Brain pericyte (primary cell): ENCODE measurements at places on chromosomes 12 and 14.

DNA sequence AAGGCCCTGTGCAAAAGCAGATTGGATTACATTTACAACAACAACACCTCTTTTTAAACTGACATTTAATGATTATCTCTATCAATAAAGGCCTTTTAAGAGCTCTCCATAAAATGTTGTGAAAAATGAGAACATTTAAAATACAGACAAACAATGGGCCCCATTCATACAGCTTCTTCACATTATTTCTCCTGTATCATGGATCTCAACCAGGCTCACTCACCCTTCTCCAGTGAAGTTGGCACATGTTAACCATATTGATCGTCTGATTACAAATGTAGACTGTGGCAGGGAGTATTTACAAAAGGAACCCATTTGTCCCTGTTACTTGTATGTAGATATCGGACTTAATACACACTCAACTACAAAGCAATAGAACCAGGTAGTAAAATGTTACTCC is 220.2 kb upstream of the BTG1 start:
- DNase-seq = no peak

DNA sequence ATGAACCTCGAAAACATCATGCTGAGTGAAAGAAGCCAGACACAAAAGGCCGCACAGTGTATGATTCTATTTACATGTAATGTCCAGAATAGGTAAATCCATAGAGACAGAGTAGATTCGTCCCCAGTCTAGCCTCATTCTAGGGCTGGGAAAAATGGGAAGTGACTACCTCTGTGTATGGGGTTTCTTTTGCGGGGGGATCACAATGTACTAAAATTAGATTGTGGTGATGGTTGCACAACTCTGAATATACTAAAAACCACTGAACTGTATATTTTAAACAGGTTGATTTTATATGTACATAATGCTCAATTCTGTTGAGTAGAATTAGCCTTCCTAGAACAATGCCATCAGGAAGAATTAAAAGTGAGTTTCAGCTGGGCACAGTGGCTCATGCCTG is 6.3 kb upstream of the RILPL2 start:
- DNase-seq = no peak

GRCh38 chr14:61355892-61356325 is 34.5 kb downstream of the PRKCH start:
- no peak for DNase-seq

- DNase-seq = no peak
Observed at GRCh38 chr12:51971679-51972421, 20.4 kb downstream of the ACVR1B start.

DNA sequence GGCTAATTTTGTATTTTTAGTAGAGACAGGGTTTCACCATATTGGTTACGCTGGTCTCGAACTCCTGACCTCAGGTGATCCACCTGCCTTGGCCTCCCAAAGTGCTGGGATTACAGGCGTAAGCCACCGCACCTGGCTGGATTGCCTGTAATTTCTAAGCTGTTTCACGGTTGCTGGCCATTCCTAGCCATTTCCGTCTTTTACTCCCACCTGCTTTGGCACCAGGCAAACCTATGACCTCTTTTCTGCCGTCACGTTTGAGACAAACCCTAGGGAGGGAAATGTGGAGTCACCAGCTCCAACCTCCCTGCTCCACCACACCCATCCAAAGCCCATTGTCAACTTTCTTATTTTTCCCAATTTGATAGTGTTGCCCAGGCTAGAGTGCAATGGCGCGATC is 1.2 kb downstream of the GPR132 start:
- no peak for DNase-seq

- no peak for DNase-seq
Observed at GRCh38 chr12:121811434-121812319, 7.9 kb downstream of the SETD1B start.

DNA sequence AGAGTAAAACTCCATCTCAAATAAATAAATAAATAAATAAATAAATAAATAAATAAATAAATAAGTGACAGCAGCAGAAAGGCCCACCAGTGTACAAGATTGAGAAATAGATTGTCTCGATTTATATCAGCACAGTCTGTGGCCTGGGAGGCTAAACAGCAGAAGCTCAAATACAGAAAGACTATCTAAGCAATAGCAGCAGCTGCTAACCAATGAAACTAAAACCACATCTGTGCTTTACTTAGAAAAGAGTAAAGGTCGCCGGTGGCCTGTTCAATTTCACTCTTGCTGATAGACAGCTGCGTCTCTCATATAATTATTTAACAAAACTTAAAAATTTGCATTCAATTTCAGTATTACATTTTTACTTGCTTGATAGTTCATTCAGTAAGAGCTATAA is 325.7 kb downstream of the CEP128 start:
- no peak for DNase-seq

- DNase-seq = no peak
Observed at GRCh38 chr12:107109726-107110719, 16.7 kb upstream of the CRY1 start.

- no peak for DNase-seq
Observed at GRCh38 chr14:60348211-60348610, 99.2 kb downstream of the PPM1A start.

GRCh38 chr12:77025782-77026314 is 39.5 kb downstream of the E2F7 start:
- no peak for DNase-seq

DNA sequence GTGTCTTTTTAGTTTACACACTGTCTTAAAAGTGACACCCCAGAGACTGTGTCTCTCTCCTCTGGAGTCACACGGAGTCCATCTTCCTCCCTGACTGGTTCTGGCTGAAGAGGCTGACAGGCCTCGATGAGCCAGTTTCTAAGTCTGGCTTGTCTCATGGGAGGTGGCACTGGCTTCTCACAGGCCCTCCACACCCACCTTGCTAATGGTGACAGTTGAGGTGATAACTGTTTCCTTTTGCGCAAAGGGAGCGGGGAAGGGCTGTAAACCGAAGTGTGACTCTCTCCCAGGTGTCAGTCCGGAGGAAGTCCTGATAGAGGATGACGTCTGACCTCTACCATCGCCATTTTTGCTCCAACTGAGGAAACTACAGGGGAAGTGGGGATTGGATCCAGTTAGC is 30.2 kb downstream of the KCTD10 start:
- DNase-seq = no peak

DNA sequence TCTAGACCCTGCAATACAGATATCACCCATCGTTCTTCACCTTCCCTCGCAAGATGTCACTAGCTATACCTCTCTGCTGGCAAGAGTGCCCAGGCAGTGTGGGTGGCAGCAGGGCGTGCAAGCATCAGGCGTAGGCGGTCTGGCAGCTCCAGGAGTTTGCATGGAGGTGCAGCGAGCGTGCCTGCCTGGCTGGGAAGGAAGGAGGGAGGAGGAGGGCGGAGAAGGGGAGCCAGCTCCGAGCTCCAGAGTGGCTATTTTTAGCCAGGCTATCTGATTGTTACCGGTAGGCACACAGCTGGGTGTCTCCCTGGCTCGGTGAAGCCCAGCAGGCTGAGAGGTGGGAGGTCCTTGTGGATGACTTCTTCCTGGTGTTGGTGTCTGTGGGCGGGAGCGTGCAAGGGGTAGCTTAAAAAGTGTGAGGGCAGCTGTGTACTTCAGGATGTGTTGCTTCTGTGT is 6.2 kb downstream of the FOXJ2 start:
- DNase-seq = no peak

DNA sequence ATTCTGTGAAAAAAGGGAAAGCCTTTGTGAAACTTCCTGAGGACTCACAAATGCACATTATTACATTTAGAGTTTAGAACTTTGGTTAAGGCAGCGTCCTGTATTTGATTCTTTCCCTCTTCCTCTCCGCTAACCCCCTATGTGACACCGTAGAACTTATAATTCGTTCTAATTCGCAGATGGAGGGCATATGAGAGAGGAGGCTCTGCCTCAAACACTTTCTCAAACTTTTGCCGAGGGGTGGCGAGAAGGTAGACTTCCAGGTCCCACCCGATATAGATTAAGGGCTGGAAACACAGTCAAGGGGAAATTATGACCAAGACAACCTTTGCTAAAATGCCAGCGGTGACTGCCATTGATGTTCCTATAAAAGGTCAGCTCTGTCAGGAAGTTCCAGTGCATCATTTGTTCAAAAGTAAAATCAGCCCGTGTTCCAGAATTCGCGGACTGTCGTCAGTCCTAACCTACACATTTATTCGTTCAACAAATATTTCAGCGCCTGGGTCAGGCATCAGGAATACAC is 904 bp upstream of the PAPOLA start:
- DNase-seq = no peak

- DNase-seq = no peak
Observed at GRCh38 chr12:132362996-132363660, 33.7 kb upstream of the GALNT9 start.

DNA sequence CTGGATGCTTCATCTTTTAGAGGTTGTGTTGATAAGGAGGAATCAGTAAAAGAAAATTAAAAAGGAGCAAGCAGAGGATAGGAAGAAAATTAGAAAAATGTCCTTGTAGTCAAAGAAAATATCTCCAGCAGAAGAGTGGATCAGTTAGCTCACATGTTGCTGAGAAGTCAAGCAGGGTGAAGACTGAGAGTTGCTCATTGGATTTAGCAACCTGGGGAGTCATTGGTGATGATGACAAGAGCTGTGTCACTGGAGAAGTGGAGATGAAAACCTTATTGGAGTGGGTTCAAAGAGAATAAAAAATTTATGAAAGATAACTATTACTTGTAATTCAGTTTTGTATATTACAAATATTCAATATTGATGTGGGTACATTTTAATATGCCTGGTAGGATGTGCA is 9.8 kb downstream of the FRMD6 start:
- no peak for DNase-seq

DNA sequence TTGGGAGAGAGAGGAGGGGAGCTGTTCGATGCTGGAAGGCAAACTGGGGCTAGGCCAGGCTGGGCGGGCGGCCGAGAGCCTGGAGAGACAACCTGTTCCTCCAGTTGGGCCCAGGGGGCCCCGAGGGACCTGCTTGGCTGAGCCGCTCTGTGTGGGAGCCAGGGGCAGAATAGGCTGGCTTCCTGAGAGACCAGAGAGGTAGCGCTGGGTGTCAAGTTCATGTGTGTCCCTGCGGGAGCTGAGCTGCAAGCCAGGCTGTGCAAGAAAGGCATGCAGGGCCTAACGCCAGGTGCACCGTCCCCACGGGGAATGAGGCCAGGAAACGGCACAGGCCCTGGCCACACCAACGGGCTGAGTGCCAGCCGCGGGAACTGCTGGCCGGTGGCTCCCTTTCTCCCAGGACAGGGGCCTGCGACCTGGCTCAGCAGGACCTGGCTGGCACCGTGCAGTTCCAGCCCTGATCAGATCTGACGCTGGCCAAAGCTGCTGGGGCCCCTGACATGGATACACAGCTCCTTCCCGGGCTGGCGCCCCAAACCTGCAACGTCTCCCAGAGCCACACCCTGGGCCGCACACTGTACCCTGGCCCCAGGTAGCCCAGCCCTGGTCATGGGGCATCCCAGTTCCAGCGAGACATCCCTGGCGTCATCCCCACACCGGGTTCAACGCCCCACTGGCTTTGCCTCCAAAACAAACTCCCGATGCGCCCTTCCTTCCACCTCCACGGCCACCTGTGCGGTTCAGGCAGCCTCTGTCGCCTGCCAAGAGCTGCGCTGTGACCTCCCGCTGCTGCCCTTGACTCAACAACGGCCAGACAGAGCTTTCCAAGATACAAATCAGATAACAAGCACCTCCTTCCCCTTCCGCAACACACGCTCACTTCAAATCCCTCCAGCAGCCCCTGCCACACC is 65.0 kb downstream of the RFLNA start:
- DNase-seq = no peak

GRCh38 chr12:43852744-43853143 is 16.9 kb downstream of the TMEM117 start:
- no peak for DNase-seq

DNA sequence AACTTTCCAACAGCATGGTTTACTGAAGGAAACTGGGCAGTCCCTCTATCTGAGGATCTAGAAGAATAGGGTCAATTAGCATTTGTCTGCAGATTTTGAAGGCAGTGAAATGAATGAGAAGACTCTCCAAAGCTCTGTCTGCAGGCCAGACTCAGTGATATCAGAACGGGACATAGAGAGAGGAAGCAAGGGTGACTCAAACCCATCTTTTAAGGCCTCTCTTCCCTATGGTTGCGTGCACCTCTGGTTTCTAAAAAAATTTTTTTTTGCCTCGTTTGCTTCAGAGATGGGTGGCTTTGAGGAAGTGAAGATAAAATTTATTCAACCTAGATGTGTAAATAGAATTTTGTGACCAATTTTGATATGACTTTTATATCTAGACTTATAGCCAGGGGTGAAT is 71.9 kb upstream of the HOXC13 start:
- DNase-seq = no peak

GRCh38 chr12:72288911-72289310 is 16.7 kb downstream of the TRHDE start:
- no peak for DNase-seq

GRCh38 chr12:2287589-2287988 is 234.8 kb downstream of the CACNA1C start:
- DNase-seq = no peak

GRCh38 chr14:28494196-28494595 is 272.4 kb upstream of the FOXG1 start:
- DNase-seq = no peak

DNA sequence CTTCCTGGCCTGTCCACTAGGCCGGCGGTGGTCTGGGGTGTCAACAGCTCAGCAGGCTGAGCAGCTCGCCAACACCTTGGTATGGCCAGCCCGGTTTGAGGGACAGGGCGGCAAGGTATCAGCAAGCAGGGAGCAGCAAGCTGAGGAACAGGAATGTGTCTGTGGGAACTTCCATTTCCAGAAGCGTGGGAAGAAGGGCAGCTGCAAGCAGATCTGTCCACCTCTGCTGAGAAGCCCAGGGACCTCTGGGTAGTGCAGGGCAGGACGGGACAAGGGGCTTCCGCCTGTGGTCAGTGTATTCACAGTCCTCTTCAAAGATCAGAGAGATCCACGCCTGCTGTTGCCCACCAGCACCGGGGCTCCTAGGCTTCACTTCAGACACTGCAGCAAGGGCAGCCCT is 36.0 kb downstream of the ACTN1 start:
- no peak for DNase-seq

DNA sequence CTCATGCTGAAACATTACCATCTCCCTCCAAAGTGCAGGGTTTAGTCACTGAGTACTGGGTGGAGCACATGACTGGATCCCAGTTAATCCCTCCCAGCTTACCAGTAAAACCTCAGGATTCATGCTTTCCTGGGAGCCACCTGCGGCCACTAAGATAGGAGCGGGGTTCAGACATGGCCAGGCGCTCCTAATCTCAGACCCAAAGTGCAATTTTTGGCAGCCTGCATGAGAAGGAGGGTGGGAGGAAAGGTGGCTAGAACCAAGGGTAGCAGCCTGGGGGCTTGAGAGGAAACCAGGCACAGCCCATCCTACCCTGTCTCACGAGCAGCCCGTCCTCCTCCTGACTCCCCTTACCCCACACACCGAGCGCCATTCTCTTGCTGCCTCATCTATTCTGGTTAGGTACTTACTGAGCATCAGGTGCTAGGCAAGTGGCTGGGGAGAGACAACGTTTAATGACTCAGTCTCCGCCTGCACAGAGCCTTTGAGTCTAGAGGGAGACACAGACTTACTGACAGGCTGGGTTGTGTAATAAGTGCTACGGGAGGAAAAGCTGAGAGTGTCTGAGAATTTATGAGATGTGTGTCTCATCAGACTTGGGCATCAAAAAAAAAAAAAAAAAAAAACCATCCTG is 9.9 kb downstream of the GPRC5A start:
- DNase-seq = no peak
